ENCODE measurements at places on chromosomes 3 and 15.

DNA sequence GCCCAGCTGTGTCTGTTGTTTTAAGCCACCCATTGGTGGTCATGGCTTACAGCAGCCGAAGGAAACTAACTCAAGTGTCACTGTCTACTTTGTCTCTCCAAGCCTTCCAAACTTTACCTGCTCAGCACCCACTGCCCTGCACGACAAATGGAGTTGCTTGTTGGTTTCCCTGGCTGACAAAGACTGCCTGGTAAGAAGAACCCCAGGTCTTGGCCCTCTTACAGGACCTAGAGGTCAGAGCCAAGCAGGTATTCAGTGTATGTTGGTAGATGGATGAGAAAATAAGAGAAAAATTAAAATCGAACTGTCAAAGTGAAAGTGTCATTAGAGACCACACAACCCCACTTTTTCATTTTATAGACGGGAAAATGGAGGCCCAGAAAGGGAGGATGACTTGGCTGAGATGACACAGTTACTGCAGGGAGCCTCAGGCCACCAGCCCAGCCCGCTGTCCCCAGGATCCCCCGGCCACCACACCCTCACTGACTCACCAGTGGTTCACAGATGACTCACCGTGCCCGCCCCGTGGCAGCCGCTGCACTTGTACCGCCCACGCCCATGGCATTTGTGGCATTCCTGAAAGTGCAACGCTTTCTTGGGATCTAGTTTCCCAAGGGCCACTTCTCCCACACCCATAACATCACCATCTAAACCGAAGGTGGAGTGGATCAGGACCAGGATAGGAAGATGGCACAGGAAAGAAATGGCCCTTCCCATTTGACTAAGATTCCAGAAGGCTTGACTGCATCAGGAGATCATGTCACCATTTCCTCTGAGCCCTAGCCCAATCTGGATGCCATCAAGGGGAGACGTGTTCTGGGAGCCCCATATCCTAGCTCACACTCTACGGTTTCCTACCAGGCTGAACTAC is 15.2 kb downstream of the SSUH2 start:
- DNase-seq: peak; percentile 50

DNA sequence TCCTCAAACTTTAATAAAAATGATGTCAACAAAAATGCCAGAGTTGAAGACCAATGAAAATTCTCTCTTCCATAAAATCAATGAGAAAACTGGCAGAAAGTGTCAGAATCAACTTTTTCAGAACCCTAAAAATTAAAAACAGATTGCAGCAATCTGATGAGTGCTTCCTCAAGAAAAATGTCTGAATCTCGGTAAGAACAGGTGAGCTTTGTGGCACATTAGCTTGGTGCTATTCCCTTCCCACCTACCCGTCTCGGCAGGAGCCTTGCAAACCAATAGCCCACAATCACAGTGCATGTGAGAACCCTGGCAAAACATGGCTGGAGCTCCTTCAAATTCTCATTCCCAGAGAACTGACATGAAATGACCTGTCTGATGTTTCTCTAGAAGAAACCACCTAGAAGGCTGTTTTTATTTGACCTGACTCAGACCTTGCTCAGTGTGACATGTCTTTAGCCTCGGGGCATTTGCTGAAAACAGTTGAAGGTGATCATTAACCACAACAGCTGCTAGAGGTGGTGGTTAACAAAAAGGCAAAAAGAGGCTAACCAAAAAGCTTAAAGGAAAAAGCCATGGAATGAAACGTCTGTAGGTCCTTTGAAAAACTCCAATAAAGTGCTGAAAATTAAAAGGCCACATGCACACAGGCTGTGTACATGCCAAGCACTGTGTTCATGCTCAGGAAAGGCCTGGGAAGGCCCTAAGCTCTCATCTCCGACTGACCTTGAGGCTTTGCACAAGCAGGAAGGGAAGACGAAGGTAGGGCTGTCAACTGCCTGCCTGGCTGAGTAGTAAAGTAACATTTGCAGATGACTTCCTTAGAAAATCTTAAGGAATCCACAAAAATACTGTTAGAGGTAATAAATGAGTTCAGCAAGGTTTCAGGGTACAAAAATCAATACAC is 253.0 kb upstream of the NSMCE3 start:
- no peak for DNase-seq

GRCh38 chr3:65603631-65604030 is 435.1 kb downstream of the MAGI1 start:
- DNase-seq: no peak

DNA sequence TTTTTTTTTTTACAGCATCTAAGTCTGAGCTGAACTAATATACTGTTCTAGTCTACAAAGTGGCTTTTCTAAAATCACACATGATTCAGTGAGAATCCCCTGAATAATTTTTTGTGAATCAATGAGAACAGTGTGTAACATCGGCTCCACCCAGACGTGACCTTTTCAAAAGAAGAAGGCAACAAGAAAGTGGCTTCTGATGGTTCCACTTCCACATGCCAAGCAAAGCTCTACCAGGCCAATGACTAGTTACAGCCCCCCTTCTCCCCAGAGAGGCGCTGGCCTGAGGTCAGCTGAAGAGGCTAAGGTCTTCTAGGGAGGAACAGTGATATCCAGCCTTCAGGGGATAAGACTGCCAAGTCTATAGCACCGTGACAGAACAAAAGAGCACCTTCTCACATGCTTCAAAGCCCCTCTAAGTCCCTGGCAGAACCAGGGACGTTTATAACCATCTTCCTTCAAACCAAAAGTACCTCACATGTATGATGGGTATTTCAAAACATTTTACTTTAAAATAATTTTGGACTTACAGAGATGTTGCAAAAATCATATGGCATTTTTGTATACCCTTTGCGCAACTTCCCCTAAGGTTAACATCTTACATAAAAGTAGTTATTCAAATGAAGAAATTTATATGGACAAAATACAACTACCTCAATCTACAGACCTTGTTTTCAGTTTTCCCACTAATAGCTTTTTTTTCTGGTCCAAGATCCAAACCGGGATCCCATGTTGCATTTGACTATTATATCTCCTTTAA is 177.9 kb downstream of the OSBPL10 start:
- DNase-seq: no peak

DNA sequence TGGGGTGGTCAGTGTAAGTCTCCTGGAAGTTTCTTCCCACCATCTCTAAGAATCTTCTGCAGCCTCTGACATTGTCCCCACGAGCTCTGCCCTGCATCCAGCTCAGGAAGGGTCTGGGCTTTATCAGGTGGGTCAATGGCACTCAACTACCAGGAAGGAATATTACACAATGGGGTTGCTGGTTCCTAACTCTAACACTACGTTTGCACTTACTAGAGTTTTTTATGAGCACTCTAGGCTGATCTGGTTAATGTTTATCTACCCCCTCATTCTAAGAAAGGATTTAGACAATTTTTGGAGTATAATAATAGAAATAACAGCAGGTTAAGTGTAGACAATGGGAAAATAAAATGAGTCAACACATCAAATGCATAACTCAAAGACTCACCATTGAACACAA is 411.1 kb upstream of the RGMA start:
- no peak for DNase-seq

GRCh38 chr15:44231842-44232241 is 36.8 kb upstream of the FRMD5 start:
- no peak for DNase-seq

DNA sequence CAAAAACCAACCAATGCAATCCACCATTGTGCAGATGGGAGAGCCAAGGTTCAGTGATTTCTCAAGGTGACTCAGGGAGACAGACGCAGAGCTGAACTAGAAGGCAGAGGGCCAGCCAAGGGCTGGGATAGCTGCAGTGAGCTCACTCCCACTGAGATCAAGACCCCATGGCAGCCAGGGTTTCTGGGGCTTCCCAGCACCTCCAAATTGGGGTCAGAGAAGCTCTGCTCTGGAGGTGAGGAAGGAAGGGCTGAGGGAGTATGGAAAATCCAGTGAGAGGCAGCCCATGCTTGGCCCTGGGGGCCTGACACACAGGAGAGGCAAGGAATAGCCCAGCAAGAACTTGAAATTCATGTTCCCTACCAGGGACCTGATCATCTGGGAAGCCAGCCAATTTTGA is 61.0 kb downstream of the ISG20 start:
- no peak for DNase-seq

DNA sequence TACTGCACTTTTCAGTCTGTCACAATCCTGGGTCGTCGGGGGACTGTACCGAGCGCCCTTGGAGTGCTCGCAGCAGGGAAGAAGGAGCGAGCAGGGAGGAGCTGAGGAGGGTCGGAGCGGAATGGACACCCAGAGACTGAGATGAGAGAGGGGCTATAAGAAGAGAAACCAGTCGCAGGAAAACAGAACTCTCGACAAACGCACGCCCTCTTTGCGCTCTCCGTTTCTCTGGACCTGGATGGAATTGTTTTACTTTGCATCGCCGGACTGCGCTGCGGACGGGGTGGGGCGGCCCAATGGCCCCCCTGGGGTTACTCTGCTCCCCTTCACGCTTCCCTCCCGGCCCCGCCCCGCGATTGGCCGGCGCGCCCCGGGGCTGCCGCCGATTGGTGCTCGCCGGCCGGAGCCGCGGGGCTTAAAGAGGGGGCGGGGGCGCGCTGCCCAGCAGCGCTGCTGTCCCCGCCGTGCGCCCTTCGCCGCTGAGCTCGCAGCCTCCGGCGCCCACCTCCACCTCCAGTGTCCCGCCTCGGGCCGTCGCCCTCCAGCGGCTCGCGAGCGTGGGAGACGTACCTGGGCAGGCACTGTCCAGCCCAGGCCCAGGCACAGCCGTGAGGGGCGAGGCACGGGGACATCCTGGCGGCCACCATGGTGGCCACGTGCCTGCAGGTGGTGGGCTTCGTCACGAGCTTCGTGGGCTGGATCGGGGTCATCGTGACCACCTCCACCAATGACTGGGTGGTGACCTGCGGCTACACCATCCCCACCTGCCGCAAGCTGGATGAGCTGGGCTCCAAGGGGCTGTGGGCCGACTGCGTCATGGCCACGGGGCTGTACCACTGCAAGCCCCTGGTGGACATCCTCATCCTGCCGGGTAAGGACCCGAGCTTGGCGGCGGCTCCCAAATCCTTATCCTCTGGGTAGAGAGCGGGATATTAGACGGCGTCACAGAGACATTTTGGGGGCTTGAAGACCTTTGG is at the start of gene CLDN11:
TSS of gene CLDN11 (plus strand) at position 447 of the 977 bp plus-strand sequence. CDS start at position 646, 199 bp downstream.
- peak; percentile 59 for DNase-seq

GRCh38 chr3:197354568-197355001 is 56.2 kb upstream of the DLG1 start:
- no peak for DNase-seq

- DNase-seq: no peak
Measured at GRCh38 chr3:66933233-66933632, 64.9 kb upstream of the KBTBD8 start.

DNA sequence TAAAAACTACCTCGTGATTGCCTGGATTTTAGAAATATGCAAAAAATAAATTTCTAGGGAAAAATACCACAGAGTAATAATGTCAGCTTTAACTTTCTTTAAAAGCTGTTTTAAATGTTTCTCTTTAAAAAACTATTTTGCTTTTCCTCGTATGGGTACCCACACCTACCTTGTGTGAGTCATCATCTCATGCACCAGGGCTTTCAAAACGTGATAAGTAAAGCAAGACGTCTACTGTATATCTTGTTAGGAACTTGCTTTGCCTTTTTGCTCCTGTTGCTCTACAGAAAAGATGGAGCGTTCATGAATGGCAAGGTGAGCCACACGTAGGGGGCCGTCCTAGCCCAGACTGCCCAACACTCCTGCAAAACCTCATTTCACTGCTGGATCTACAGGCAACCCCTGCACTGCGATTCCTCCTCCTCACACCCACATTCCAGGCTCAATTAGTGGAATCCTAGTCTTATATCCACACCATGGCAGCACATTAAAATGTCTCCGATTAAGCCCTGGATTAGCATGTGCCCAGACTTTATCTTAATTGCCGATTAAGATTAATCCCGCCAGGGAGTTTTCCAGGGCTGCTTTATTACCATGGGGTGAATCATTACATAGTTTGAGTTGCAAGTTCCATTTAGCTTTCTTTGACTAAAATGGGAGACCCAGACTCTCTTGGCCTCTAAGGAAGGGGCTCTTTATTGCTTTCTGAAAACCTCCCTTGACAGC is 293.6 kb upstream of the ICE2 start:
- DNase-seq: no peak

GRCh38 chr3:51718547-51719409 is 11.9 kb downstream of the GRM2 start:
- peak; percentile 18 for DNase-seq

- DNase-seq: no peak
Measured at GRCh38 chr3:7447197-7447769, 586.4 kb downstream of the GRM7 start.

GRCh38 chr3:104816716-104817115 is 550.0 kb upstream of the ALCAM start:
- DNase-seq: no peak

DNA sequence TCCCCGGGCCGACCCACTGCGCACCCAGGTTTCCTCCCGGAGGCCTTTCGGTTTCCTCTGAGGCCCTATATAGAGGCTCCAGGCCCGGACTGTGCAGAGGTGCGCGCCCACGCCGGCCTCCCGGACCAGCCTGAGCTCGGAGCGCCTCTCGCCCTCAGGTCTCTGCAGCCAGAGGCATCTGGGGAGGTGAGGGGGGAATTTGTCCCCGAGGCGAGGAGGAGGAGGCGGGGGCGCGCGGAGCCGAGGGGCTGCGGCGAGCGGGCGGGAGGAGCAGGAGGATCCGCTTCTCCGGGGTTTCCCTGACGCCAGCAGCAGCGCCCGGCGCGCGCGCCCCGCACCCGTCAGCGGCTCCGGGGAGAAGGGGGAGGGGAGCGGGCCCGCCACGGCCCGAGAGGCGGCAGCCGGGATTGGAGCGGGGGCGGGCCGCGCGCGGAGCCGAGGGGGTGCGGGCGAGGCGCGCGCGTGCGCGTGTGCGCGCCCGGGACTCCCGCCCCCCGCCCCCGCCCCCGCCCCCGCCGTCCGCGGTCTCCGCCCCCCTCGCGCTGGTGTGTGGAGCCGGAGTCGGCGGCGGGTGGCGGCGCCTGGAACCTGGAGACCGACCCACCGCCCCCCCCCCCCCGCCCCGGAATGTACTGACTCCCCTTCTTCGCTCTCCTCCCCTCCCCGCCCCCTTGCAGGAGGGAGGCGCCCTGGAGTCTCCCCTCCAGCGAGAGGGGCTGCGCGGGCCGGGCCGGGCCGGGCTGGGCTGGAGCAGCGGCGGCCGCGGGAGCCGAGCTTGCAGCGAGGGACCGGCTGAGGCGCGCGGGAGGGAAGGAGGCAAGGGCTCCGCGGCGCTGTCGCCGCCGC is at the start of gene NEO1:
TSS of gene NEO1 (plus strand) at position 657 of the 846 bp plus-strand sequence. CDS start 213 bp downstream, outside the sequence.
- peak; percentile 36 for DNase-seq

DNA sequence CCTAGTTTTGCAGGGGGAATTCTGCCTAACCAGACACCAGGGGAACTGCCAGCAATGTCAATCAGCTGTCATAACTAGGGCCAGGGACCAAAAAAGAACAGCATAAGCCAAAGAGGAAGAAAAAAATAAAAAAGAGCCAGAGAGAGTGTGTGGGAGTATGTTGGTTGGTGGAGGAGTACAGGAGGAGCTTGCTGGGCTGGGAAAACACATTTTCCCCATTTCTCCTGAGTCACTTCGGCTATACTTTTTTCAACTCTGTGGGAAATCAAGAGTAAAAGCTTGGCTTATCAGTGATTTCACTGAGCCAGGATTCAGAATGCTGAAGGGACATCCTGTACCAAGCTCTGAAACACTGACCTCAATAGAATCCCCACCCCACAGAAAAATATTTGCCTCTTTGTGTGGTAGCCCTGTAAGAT is 144.7 kb upstream of the DPH6 start:
- DNase-seq: no peak

Measured in fibroblast of the conjunctiva (primary cell).